ENCODE measurements at places on chromosomes 6 and 20. TPM values are rescaled to one million over a fixed set of nuclear protein-coding genes. Genes with fewer than 3 reads are reported as not detected.

DNA sequence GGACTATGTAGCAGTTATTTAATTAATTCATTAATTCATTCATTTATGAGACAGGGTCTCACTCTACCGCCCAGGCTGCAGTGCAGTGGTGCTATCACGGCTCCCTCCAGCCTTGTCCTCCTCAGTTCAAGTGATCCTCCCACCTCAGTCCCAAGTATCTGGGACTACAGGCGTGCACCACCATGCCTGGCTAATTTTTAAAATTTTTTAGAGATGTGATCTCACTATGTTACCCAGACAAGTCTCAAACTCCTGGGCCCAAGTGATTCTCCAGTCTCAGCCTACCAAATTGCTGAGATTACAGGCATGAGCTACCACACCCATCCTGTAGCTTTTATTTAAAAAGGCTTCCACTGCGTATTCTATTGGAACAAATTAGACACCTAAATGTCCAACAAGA lies 23.4 kb downstream of the SRPK1 start:
- DNase-seq, result no peak

- DNase-seq, result peak; percentile 5
These were observed 37.8 kb downstream of the CENPW start for GRCh38 chr6:126377594-126378153.

DNA sequence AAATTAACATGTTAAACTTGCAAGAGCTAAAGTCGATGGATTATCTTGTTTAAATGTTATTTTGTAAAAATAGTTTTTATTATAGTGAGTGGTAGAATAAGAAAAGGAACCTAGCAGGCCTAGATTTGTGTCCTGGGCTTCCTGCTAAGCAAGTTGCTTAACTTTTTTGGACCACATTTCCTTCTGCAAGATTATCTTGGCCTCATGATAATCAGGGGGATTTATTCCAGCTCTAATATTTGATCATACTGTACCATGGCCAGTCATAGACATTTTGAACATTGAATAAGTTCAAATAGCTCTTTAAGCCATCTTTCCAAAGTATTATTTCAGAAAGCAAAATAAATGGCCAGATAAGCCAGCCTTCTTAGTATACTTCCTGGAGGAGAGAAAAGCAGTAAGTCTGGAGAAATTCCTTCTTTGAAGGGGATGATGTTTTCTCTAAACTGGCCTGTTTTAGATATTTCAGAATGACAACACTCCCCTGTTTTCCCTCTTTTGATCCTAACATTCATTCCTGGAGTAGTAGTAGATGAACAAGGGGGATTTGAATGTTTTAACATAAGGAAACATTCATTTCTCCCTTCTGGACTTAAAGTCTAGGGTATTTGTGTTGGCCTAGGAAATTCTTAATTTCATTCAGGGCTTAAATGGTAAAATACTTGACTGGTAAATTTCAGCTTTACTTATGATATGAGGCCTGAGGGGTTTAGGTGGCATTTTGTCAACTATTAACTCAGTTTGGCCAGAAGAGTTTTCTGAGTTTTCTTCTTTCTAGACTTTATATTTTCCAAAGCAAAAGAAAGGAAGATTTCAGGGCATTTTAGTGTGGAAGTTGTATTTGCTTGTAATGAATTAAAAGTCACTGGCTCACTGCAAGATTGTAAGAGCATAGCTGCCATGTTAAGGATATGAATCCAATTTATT lies 108.8 kb upstream of the SCGN start:
- DNase-seq, result no peak

DNA sequence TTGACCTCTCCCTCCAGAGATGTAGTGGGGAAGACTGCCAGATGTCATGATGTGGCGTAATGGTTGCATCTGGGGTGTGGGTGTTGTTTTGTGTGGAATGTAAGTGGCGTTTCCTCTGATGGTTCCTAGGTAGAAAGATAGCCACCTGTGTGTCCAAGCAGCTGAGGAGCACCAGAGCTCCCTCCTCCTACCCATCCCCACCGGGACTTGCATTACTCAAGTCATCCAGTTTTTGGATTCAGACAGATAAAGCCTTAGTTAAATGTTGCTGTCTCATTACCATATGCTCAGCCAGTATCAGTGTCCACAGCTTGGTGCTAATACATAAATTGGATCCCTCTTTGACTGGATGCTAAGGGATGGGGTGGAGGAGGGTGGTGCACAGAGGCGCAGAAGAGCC lies 282.3 kb downstream of the TBC1D7 start:
- DNase-seq, result no peak

- peak; percentile 42 for DNase-seq
These were observed 120.5 kb upstream of the CHD6 start for GRCh38 chr20:41738604-41739206.

DNA sequence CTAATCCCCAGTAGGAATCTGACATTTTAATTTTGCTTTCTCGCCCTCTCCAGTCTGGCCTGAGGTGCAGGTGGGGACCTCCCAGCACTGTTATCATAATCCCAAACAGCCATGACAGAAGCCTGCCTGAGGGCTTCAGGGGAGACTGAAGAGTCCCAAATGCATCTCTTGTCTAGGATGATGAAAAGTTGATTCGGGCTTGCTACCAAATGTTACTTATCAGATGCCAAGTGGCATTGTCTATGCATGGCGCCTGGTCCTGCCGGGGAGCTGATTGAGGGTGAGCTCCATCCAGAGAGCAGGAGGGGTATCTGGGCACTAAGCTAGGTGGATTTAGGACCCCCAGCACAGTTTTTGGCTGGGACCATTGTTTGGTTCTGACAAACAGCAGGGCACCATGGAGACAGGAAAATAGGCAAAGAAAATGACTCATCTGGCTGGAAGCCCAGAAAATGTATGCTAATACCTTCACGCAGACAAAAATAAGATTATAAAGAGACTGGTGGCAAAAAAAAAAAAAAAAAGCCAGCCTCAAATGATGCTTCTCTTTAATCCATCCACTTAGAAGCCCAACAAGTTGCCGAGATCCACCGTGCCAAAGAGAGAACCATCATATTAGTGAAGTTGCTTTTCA lies 513.7 kb upstream of the SULF2 start:
- no peak for DNase-seq

DNA sequence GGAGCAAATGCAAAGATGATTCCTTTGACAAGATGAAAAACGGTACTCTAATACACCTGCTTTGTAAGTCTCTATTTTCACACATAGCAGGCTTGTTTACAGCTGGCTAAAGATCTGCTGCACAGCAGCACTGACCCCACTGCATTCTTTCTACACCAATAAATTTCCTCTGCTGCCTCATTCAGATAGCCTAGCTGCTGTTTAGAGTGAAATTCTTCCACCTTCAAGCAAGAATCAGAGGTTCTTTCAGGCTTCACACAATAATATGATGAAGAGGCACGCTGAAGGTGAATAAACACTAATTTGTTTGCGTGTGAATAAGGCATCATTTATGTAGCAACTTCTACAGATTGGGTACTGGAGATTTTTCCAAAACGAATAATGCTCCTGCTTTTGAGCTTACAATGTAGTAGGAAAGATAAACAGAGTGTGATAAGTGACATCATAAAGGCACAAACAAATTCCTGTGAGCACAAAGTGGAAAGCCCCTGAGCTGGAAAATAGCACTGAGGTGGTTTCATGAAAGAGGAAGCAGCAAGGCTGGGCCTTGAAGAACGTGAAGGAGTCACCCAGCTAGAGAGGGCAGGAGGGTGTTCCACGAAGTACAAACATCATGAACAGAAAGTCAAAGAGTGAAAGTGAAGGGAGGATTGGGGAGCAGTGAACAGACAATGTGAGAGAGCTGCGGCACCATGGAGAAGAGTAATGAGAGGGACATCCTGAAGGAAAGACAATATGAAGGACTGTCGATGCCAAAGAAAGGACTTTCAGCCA lies 543.4 kb downstream of the CD83 start:
- no peak for DNase-seq

The TGM3 gene
- 0.68 TPM for polyA plus RNA-seq

The MCCD1 gene
- polyA plus RNA-seq, result 21.9 TPM

The VGLL2 gene
- polyA plus RNA-seq, result not detected

Data from renal pelvis (tissue), 12 donors.